Left lung (tissue), 14 donors: ENCODE measurements at places on chromosomes 3 and 15. TPM values are rescaled to one million over a fixed set of nuclear protein-coding genes. Genes with fewer than 3 reads are reported as not detected.

The CLDN18 gene
- 354 TPM for total RNA-seq

- no peaks in the 10 kb centered on the region for H3K36me3 ChIP-seq
- DNase-seq, result peak; percentile 83
- no peaks in the 10 kb centered on the region for H3K4me1 ChIP-seq
- H3K27me3 ChIP-seq, result no peaks in the 10 kb centered on the region
- no peak overlapping the region for H3K4me3 ChIP-seq
- H3K27ac ChIP-seq, result no peak overlapping the region
Measured at GRCh38 chr3:62587579-62588031, 214.3 kb upstream of the FEZF2 start.

The LRRC49 gene
- total RNA-seq, result 5.1 TPM

The GOLGA6L9 gene
- total RNA-seq, result 3.3 TPM

DNA sequence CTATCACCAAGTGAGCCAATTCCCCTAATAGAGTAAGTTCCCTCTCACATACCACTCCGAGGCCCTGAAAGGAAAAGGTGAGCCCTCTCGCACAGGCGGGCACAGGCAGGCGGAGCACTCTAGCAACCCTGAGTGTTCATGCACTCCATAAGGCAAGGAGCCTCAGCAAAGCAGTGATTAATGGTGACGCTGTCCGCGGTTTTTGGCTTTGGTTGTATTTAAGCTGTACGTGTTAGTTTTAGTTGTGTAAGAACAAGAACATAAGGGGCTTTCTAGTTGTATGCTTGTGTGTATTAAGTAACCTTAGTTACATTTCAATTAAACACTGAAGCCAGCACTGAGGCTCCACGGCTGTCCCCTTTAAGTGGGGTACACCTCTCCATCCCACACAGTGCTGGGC lies 33.1 kb downstream of the KLHL25 start:
- peak; percentile 34 for DNase-seq
- H3K36me3 ChIP-seq, result peaks cover 8% of the 10 kb centered on the region
- H3K4me1 ChIP-seq, result peaks cover 3% of the 10 kb centered on the region
- H3K4me3 ChIP-seq, result no peak overlapping the region

The DAZL gene
- total RNA-seq, result not detected

- DNase-seq, result no peak
- H3K27ac ChIP-seq, result no peak overlapping the region
- H3K4me3 ChIP-seq, result no peak overlapping the region
- no peaks in the 10 kb centered on the region for H3K4me1 ChIP-seq
- H3K27me3 ChIP-seq, result no peaks in the 10 kb centered on the region
- H3K36me3 ChIP-seq, result no peaks in the 10 kb centered on the region
Measured at GRCh38 chr3:127959873-127960272, 44.8 kb downstream of the KBTBD12 start.

The CSPG5 gene
- 3.8 TPM for total RNA-seq

DNA sequence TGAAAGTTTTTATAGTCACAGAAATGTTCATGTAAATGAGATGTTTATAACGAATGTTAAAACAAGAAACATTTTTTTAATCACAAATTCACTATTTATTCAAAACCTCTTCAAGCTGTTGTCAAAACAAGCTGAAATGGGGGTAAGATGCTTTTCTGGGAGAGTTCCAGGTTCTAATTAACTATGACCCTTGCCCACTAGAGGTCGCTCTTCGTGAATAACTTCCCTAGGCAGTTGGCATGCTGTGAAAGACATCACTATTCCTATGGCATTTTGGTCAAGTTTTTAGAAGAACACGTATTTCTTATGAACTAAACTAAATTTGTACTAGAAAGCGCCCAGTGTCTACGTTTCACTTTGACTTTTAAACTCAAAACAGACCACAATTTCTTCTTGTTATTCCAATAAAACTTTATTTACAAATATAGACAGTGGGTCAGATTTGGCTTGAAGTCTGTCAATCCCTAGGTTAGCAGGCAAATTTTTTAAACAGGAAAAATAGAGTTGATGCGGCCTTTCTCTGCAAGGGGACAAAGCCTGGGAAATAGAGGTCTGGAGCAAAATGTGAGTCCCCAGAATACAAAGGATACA lies 62.8 kb upstream of the CMTM8 start:
- DNase-seq, result no peak
- H3K27me3 ChIP-seq, result no peaks in the 10 kb centered on the region
- peaks cover 13% of the 10 kb centered on the region for H3K4me1 ChIP-seq
- H3K36me3 ChIP-seq, result no peaks in the 10 kb centered on the region
- no peak overlapping the region for H3K4me3 ChIP-seq

The ATP10A gene
- total RNA-seq, result 25.4 TPM

The CLSTN2 gene
- 1.1 TPM for total RNA-seq

DNA sequence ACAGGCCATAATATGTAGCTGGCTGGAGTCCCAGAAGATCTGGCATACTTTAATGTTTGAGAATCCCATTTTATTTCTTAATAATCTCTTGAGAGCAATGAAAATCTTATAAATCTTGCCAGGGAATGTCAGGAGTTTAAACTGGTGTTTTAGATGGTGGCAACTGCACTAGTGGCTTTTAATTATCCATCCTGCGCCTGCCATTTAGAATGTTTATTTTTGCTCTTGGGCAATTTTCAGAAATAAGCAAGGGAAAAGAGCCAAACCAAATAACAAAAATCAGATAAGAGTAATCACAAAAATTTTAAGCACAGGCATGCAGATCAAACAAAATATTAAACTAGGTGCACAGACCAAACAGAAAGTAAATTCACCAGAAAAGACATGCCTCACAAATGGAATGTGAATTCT lies 41.9 kb upstream of the UBP1 start:
- no peaks in the 10 kb centered on the region for H3K4me1 ChIP-seq
- DNase-seq, result peak; percentile 36

The DISP2 gene
- 0.65 TPM for total RNA-seq

DNA sequence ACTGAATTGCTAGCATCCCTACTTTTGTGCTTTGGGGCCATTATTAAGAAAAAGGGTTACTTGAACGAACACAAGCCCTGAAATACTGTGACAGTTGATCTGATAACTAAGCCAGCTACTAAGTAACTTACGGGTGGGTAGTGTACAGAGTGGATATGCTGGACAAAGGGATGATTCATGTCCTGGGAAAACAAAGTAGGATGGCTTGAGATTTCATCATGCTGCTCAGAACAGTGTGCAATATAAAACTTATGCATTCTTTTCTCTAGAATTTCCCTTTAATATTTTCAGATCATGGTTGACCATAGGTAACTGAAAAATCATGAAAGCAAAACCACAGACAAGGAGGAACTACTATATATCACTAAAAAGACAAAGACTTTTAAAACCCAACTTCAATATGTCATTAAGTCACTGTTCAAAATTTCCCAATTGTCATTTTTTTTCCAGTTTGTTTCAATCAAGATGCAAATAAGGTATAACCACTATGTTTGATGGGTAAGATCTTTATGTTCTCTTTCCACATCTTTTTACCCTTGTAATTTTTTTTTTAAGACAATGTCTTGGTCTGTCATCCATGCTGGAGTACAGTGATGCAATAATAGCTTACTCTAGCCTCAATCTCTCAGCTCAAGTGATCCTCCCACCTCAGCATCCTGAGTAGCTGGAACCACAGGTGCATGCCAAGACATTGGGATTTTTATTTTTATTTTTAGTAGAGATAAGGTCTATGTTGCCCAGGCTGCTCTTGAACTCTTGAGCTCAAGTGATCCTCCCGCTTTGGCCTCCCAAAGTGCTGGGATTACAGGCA lies 67.7 kb downstream of the IFT80 start:
- H3K27me3 ChIP-seq, result no peaks in the 10 kb centered on the region
- no peak overlapping the region for H3K27ac ChIP-seq
- H3K36me3 ChIP-seq, result no peaks in the 10 kb centered on the region
- H3K4me1 ChIP-seq, result no peaks in the 10 kb centered on the region
- no peak for DNase-seq

DNA sequence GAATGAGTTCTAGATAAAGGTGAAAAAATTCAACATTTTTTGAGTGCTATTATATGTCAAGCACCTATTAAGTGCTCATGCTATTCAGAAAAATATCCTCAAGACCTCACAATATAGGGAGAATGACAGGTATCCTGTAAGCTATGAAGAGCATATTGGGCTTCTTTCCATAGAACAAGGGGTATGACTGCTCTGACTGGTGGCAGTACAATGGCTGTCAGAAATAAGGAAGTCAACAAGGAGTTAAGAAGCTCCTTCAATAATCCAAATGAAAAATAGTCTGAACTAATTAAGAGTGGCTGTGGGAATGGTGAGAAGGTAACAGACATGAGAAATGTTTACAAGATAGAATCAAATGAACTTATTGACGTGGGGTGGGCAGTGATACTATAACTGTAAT lies 24.7 kb downstream of the NPTN start:
- DNase-seq, result no peak
- no peak overlapping the region for H3K4me3 ChIP-seq
- H3K4me1 ChIP-seq, result peaks cover 14% of the 10 kb centered on the region
- H3K27ac ChIP-seq, result no peak overlapping the region

- peaks cover 17% of the 10 kb centered on the region for H3K4me1 ChIP-seq
- H3K4me3 ChIP-seq, result no peak overlapping the region
- H3K36me3 ChIP-seq, result peaks cover 22% of the 10 kb centered on the region
Measured at GRCh38 chr15:80984856-80985255, 4.8 kb downstream of the MESD start.

- H3K27ac ChIP-seq, result no peak overlapping the region
- H3K4me3 ChIP-seq, result no peak overlapping the region
- no peaks in the 10 kb centered on the region for H3K36me3 ChIP-seq
Measured at GRCh38 chr15:30925686-30926085, 22.0 kb downstream of the FAN1 start.

The PLXNB1 gene
- 65.0 TPM for total RNA-seq

- no peak overlapping the region for H3K27ac ChIP-seq
- no peaks in the 10 kb centered on the region for H3K36me3 ChIP-seq
Measured at GRCh38 chr3:191884132-191884531, 423.2 kb downstream of the PYDC2 start.

- H3K36me3 ChIP-seq, result no peaks in the 10 kb centered on the region
- no peak for DNase-seq
- no peaks in the 10 kb centered on the region for H3K27me3 ChIP-seq
- H3K4me1 ChIP-seq, result no peaks in the 10 kb centered on the region
- no peak overlapping the region for H3K4me3 ChIP-seq
Measured at GRCh38 chr15:48940508-48940907, 23.2 kb downstream of the SHC4 start.

The MYL3 gene
- 3.1 TPM for total RNA-seq

- no peaks in the 10 kb centered on the region for H3K36me3 ChIP-seq
- H3K4me1 ChIP-seq, result no peaks in the 10 kb centered on the region
- no peak overlapping the region for H3K4me3 ChIP-seq
Measured at GRCh38 chr15:69939513-69940440, 157.9 kb downstream of the TLE3 start.

The TCF12 gene
- total RNA-seq, result 116 TPM

The TXNRD3 gene
- total RNA-seq, result 9.6 TPM

- DNase-seq, result peak; percentile 64
- H3K4me3 ChIP-seq, result no peak overlapping the region
- H3K27ac ChIP-seq, result no peak overlapping the region
- no peaks in the 10 kb centered on the region for H3K36me3 ChIP-seq
- H3K4me1 ChIP-seq, result peaks cover 49% of the 10 kb centered on the region
- peaks cover 25% of the 10 kb centered on the region for H3K27me3 ChIP-seq
Measured at GRCh38 chr3:38458796-38459498, 5.3 kb downstream of the ACVR2B start.

The ALDH1A3 gene
- 17.5 TPM for total RNA-seq

The EID1 gene
- total RNA-seq, result 91.5 TPM

The CHRNA5 gene
- 1.3 TPM for total RNA-seq

- no peaks in the 10 kb centered on the region for H3K27me3 ChIP-seq
- H3K4me1 ChIP-seq, result no peaks in the 10 kb centered on the region
- no peak for DNase-seq
- no peak overlapping the region for H3K4me3 ChIP-seq
Measured at GRCh38 chr3:113329757-113330156, 111.5 kb downstream of the CFAP44 start.
